ENCODE measurements at places on chromosomes 12 and 14.

- H3K36me3 ChIP-seq: no peaks in the 10 kb centered on the region
- no peak overlapping the region for H3K27ac ChIP-seq
- no peaks in the 10 kb centered on the region for H3K4me1 ChIP-seq
- DNase-seq: no peak
Observed at GRCh38 chr14:83992857-83993256, 1537.1 kb upstream of the FLRT2 start.

DNA sequence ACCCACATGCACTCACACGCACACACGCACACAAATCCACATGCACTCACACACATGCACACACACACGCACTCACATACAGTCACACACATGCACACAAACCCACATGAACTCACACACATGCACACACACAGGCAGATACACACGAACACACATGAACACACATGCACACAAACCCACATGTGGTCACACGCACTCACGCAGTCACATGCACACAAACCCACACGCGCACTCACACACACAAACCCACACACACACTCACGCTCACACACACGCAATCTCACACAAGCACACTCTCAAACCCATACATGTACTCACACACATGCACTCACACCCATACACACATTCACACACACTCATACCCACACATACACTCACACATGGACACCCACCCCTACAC lies 61.5 kb downstream of the GALNT9 start:
- no peaks in the 10 kb centered on the region for H3K27me3 ChIP-seq
- no peaks in the 10 kb centered on the region for H3K4me1 ChIP-seq
- H3K27ac ChIP-seq: no peak overlapping the region
- H3K36me3 ChIP-seq: no peaks in the 10 kb centered on the region

GRCh38 chr12:93943780-93944179 lies 204.6 kb upstream of the PLXNC1 start:
- no peak overlapping the region for H3K27ac ChIP-seq
- DNase-seq: no peak
- H3K4me3 ChIP-seq: no peak overlapping the region
- no peaks in the 10 kb centered on the region for H3K27me3 ChIP-seq

GRCh38 chr14:53316504-53316903 lies 163.4 kb upstream of the DDHD1 start:
- DNase-seq: no peak
- H3K4me3 ChIP-seq: no peak overlapping the region
- H3K4me1 ChIP-seq: no peaks in the 10 kb centered on the region
- H3K27me3 ChIP-seq: no peaks in the 10 kb centered on the region
- H3K36me3 ChIP-seq: peaks cover 49% of the 10 kb centered on the region
- no peak overlapping the region for H3K27ac ChIP-seq

GRCh38 chr12:105382771-105383622 lies 52.5 kb downstream of the C12orf75 start:
- H3K4me3 ChIP-seq: no peak overlapping the region
- peak; percentile 21 for DNase-seq
- H3K36me3 ChIP-seq: no peaks in the 10 kb centered on the region
- peak overlapping the region; percentile 10 for H3K27ac ChIP-seq

DNA sequence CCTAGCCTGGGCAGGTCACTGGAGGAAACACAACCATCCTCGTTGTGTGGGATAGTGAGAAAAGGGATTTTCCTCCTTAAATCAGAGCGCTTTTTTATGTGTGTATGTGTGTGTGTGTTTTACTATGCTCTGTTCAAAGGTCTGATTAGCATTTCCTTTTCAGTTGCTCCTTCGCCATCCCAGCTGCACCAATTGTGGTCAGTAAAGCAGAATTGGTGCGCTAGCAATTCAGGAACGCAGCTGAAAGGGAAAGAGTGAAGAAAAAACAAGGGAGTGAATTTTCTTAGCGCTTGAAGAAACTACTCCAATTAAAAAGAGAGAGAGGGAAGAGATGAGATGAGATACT lies 173.3 kb upstream of the PARP11 start:
- no peak overlapping the region for H3K27ac ChIP-seq
- no peak for DNase-seq
- no peak overlapping the region for H3K4me3 ChIP-seq
- no peaks in the 10 kb centered on the region for H3K36me3 ChIP-seq
- H3K4me1 ChIP-seq: no peaks in the 10 kb centered on the region

DNA sequence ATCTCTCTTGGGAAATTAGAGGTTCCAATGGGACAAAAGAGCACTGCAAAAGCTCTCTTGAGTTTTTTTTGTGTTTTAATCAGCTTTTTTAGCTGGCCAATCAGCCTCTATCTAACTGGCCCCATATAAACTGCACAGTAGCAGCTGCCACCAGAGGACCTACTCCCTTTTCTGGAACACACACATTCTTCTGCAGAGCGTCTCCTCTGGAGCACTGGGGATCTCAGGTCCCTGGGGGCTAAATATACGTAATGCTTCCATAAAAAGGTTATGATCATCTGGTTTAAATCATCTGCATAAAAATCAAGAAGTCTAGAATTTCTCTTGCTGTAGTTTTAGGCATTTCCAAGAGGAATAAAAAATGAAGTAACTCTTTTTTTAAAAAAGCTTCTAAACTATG lies 32.3 kb downstream of the TSPAN8 start:
- no peaks in the 10 kb centered on the region for H3K27me3 ChIP-seq
- H3K4me3 ChIP-seq: no peak overlapping the region
- no peak overlapping the region for H3K27ac ChIP-seq
- no peaks in the 10 kb centered on the region for H3K4me1 ChIP-seq
- no peaks in the 10 kb centered on the region for H3K36me3 ChIP-seq

- DNase-seq: no peak
- no peaks in the 10 kb centered on the region for H3K27me3 ChIP-seq
- H3K4me3 ChIP-seq: no peak overlapping the region
- H3K27ac ChIP-seq: no peak overlapping the region
Observed at GRCh38 chr14:90755661-90756304, 60.4 kb downstream of the TTC7B start.

- H3K4me1 ChIP-seq: no peaks in the 10 kb centered on the region
- no peak overlapping the region for H3K4me3 ChIP-seq
- H3K36me3 ChIP-seq: no peaks in the 10 kb centered on the region
- DNase-seq: no peak
- H3K27ac ChIP-seq: no peak overlapping the region
- H3K27me3 ChIP-seq: no peaks in the 10 kb centered on the region
Observed at GRCh38 chr12:66899588-66899987, 220.7 kb upstream of the GRIP1 start.

DNA sequence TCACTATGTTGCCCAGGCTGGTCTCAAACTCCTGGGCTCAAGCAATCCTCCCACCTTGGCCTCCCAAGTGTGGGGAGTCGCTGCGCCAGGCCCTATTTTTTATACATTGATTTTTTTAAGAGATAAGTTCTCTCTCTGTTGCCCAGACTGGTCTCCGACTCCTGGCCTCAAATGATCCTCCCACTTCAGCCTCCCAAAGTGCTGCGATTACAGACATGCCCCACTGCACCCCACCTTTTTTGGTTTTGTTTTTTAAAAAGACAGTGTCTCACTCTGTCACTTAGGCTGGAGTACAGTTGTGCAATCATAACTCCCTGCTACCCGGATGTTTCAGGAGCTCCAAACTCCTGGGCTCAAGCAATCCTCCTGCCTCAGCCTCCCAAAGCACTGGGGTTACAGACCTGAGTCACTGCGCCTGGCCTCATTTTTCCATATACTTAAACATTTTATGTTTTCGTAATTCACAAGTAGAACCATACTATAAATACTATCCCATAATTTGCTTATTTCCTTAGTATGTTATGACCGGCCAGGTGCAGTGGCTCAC lies 16.8 kb downstream of the HECTD1 start:
- H3K27me3 ChIP-seq: no peaks in the 10 kb centered on the region
- peaks cover 33% of the 10 kb centered on the region for H3K36me3 ChIP-seq
- DNase-seq: no peak
- H3K4me1 ChIP-seq: peaks cover 9% of the 10 kb centered on the region
- no peak overlapping the region for H3K4me3 ChIP-seq

DNA sequence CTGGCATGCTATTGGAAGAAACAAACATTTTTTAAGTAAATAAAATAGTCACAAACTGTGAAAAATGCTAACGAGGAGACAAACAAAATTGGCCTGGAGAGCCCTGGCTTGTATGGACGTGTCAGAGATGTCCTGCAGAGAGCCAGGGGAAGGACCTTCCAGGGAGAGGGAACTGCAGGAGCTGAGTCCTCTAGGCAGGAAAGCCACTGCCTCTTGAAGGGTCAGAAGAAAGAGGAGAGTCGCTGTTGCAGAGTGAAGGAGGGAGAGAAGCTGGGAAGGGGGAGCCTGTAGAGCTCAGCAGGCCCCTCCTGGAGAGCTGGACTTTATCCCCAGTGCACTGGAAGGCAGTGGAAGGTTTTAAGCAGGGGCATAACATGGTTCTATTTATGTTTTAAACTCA lies 80.3 kb upstream of the PWP1 start:
- H3K4me1 ChIP-seq: no peaks in the 10 kb centered on the region
- H3K27ac ChIP-seq: no peak overlapping the region
- no peak for DNase-seq
- no peak overlapping the region for H3K4me3 ChIP-seq
- no peaks in the 10 kb centered on the region for H3K36me3 ChIP-seq

DNA sequence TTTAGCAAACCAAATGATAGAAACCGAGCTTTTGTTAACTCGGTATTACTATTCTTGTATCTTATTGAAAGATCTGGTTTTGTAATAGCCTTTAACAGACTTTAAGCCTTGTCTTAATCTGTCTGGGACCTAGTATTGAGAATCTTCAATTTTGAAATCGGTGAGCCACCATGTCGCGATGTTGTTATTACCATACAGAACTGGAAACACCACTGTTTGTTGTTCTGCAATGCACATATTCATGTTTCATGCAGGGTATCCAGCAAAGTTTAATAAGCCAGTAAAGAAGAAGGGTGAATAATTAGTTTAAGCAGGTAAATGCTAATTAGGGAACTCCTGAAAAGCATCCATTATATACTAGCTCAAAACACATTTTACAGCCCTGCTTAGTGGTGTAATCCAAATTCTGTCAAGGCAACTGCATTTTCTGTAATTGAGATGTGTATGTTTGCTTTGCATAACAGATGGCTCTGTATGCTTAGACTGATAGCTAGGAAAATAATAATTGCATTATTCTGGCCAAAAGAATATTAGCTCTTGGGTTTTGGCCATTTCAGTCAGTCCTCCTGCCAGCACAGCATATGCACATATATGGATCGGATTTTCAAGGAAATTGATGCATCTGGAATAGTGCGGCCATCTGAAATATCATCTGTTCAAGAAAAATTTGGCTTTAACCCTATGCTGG lies 389.2 kb downstream of the EGLN3 start:
- H3K36me3 ChIP-seq: no peaks in the 10 kb centered on the region
- peaks cover 24% of the 10 kb centered on the region for H3K27me3 ChIP-seq
- no peak overlapping the region for H3K27ac ChIP-seq
- DNase-seq: no peak

Measured in DND-41 (cell line).